ENCODE measurements at places on chromosomes 2 and 18. TPM values are rescaled to one million over a fixed set of nuclear protein-coding genes. Genes with fewer than 3 reads are reported as not detected.

- no peaks in the 10 kb centered on the region for H3K4me1 ChIP-seq
- no peaks in the 10 kb centered on the region for H3K27me3 ChIP-seq
- H3K36me3 ChIP-seq, result no peaks in the 10 kb centered on the region
- H3K27ac ChIP-seq, result no peak overlapping the region
Observed at GRCh38 chr2:106041150-106041549, 153.0 kb downstream of the UXS1 start.

DNA sequence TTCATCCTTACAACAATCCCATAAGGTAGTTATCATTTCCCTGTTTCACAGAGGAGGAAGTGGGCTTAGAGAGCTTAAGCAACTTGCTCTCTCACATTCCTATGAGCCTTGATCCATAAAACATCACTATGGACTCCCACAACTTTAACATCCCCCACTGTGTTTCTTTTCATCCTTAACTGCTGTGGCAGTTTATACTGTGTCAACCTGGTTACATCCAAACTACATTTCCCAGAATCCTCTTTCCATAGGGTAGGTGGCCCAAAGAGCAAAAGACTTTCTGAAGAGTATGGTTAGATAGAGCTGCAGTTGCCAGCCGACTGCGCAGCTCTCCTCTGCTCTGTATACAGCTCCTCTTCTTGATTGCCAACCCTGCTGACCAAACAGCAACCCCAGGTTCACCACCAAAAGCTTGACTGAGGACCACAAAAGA lies 22.5 kb downstream of the MAP3K2 start:
- no peak for DNase-seq
- peaks cover 8% of the 10 kb centered on the region for H3K4me1 ChIP-seq
- H3K4me3 ChIP-seq, result no peak overlapping the region
- no peaks in the 10 kb centered on the region for H3K27me3 ChIP-seq
- H3K27ac ChIP-seq, result no peak overlapping the region

The RAB6C gene
- not detected for total RNA-seq

GRCh38 chr18:30682672-30683071 lies 359.9 kb downstream of the DSC3 start:
- no peaks in the 10 kb centered on the region for H3K36me3 ChIP-seq
- H3K4me3 ChIP-seq, result no peak overlapping the region
- H3K27me3 ChIP-seq, result no peaks in the 10 kb centered on the region
- no peak overlapping the region for H3K27ac ChIP-seq

The MAP2 gene
- 25.2 TPM for total RNA-seq

The C2orf81 gene
- total RNA-seq, result 11.5 TPM

DNA sequence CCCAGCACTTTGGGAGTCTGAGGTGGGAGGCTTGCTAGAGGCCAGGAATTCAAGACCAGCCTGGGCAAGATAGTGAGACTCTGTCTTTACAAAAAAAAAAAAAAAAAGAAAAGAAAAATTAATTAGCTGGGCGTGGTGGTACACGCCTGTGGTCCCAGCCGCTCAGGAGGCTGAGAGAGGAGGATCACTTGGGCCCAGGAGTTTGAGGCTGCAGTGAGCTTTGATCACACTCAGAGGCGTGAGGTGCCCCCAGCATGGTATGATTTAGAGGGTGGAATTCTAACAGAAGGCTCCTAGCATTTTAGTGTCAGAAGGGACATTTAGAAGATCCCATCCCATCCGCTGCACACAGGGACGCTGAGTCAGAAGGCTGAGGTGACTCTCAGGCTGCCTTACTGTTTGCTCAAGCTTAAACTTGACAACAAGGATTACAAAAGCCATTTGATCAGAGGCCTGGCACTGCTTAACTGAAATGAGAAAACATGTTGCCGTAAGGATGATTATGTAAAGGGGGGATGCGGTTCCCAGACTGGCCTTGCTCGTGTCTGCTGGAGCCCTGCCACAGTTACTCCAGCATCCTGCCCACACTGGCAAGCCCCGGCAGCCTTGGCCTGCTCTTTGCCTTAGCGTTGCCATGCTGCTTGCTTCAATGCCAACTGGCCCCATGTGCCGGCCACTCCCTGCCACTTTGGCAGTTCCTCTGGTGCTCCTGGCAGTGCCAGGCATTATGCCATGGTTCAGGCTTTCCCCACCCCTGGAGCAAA lies 45.6 kb upstream of the SLC1A4 start:
- H3K27me3 ChIP-seq, result no peaks in the 10 kb centered on the region
- no peak overlapping the region for H3K27ac ChIP-seq
- H3K4me3 ChIP-seq, result no peak overlapping the region
- H3K4me1 ChIP-seq, result no peaks in the 10 kb centered on the region

- no peak for DNase-seq
- H3K4me1 ChIP-seq, result no peaks in the 10 kb centered on the region
- H3K27me3 ChIP-seq, result no peaks in the 10 kb centered on the region
- no peak overlapping the region for H3K27ac ChIP-seq
- H3K36me3 ChIP-seq, result no peaks in the 10 kb centered on the region
- H3K4me3 ChIP-seq, result no peak overlapping the region
Observed at GRCh38 chr2:40371525-40372282, 80.2 kb downstream of the SLC8A1 start.

DNA sequence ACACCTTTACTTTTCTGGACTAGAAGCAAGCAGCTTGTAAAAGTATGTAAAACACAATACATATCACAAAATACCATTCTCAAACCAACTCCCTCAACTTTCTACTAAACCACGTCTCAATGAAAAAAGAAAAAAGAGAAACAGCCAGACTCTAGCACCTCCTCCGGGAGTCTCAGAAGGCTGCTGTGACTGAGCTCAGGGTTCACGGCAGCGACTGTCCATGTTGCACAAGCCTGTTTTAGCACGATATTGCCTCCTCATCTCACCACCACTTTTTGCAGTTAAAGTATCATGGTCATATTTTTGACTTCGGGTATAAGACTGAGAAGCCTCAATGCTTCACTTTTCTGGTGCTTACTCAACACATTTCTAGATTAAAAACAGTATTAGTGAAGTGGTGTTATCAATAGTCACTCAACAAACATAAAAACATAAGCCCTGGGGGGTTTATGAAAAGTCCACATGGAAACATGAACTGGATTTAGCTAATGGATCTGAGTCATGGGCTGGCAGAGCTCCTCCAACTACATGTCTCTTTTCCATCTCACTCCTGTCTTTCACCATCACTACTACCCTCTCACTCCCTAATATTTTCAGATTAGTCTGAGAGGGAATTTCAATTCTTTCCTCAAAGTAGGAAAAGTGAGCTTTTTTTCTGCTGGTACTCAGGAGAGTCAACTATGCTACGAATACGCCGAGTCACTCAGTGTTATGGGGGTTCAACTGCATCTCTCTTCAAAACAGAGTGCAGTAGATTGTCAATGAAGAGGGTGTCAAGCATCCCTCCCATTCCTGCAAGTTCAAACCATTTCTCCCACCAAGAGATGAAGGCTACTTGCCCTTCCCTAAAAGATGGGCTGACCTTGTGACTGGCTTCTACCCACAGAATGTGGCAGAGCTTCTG lies 113.7 kb downstream of the OSR1 start:
- no peak overlapping the region for H3K27ac ChIP-seq
- no peak overlapping the region for H3K4me3 ChIP-seq
- no peaks in the 10 kb centered on the region for H3K36me3 ChIP-seq
- no peaks in the 10 kb centered on the region for H3K27me3 ChIP-seq

DNA sequence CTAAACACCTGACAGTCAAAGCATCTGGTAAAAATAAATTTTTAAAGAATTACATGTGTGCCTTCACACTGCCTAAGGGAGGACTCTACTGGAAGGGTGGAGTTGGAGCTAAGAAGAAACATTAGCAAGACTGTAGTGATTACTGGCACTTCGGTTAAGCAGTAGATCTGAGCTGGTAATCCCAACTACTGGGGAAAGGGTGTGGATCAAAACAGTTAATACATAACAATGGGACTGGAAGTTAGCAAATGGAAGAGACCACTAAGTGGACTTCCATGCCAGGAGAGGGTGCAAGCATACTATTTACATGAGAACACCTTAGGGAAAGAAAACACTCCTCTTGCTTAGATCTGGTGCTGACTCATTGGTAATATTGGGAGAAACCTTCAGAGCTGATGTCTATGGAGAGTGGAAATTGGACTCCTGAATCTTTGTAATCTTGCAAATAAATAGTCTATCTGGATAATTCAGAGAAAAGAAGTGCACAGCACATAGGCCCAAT lies 519.6 kb upstream of the LINC00305 start:
- no peak overlapping the region for H3K4me3 ChIP-seq
- no peak overlapping the region for H3K27ac ChIP-seq
- DNase-seq, result no peak
- H3K4me1 ChIP-seq, result no peaks in the 10 kb centered on the region
- H3K27me3 ChIP-seq, result no peaks in the 10 kb centered on the region

GRCh38 chr18:52536039-52536438 lies 196.0 kb downstream of the DCC start:
- no peak overlapping the region for H3K4me3 ChIP-seq
- H3K27me3 ChIP-seq, result no peaks in the 10 kb centered on the region
- no peak for DNase-seq
- no peaks in the 10 kb centered on the region for H3K4me1 ChIP-seq
- no peak overlapping the region for H3K27ac ChIP-seq
- no peaks in the 10 kb centered on the region for H3K36me3 ChIP-seq

- H3K27ac ChIP-seq, result no peak overlapping the region
- peaks cover 8% of the 10 kb centered on the region for H3K4me1 ChIP-seq
- H3K4me3 ChIP-seq, result no peak overlapping the region
- peak; percentile 37 for DNase-seq
- H3K27me3 ChIP-seq, result peaks cover 14% of the 10 kb centered on the region
Observed at GRCh38 chr2:20674974-20675679, 8.2 kb downstream of the GDF7 start.

The HRH4 gene
- total RNA-seq, result 0.15 TPM

DNA sequence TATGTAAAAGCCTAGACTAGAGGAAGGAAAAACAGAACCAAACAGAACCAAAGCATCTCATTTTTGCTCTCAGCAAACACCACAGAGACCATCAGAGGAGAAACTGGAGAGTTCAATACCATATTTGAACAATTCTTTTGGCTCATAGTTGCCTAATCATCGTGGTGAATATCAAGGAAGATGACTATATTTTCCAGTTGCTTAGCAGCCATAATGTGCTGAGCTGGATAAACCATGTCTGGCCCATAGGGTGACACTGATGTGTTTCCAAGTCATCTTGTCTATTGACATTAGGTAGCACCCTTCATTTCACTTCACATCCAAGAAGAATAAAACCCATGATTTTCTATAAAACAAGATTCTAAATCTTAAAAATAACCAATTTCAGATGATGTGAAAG lies 5.9 kb upstream of the XRCC5 start:
- no peak for DNase-seq
- H3K27ac ChIP-seq, result no peak overlapping the region
- no peak overlapping the region for H3K4me3 ChIP-seq
- no peaks in the 10 kb centered on the region for H3K27me3 ChIP-seq
- H3K36me3 ChIP-seq, result no peaks in the 10 kb centered on the region
- no peaks in the 10 kb centered on the region for H3K4me1 ChIP-seq

The FER1L5 gene
- 5.2 TPM for total RNA-seq

- H3K36me3 ChIP-seq, result no peaks in the 10 kb centered on the region
- no peak for DNase-seq
- H3K27me3 ChIP-seq, result no peaks in the 10 kb centered on the region
- H3K27ac ChIP-seq, result no peak within 1 kb of the TSS
Observed at GRCh38 chr2:27281855-27282559, at the start of gene TRIM54. TSS of gene TRIM54 (plus strand) at chr2:27282429. CDS start at chr2:27282732, 303 bp downstream.

DNA sequence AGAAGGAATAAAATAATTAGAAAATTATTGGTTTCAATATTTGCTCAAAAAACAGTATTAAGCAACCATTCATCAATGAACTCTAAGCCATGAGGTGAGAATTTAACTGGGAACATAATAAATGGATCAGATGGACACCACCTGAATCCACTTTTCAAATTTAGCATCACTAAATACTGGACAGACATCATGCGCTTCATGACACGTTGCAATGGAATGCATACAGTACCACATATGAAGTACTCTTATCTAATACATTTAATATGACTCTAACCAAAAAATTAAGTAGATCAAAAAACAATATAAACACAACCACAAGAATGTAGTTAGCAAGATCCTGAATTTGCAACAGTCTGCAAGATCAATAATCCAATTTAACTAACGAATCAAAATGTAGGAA lies 76.6 kb downstream of the COBLL1 start:
- H3K27ac ChIP-seq, result no peak overlapping the region
- no peaks in the 10 kb centered on the region for H3K27me3 ChIP-seq
- H3K4me1 ChIP-seq, result peaks cover 5% of the 10 kb centered on the region
- no peak overlapping the region for H3K4me3 ChIP-seq
- DNase-seq, result no peak
- no peaks in the 10 kb centered on the region for H3K36me3 ChIP-seq

The PDE11A gene
- 0.03 TPM for total RNA-seq

DNA sequence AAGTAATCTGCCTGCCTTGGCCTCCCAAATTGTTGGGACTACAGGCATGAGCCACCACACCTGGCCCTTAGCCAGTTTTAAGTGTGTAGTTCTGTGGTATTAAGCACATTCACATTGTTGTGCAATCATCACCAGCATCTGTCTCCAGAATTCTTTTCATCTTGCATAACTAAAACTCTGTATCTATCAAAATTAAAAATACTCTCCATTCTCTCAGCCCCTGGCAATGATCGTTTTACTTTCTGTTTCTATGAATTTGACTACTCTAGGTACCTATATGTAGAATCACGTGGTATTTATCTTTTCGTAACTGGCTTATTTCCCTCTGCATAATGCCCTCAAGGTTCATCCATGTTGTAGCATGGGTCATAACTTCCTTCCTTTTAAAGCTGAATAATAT lies 45.5 kb upstream of the CAVIN2 start:
- no peaks in the 10 kb centered on the region for H3K27me3 ChIP-seq
- H3K4me1 ChIP-seq, result no peaks in the 10 kb centered on the region
- H3K27ac ChIP-seq, result no peak overlapping the region
- no peaks in the 10 kb centered on the region for H3K36me3 ChIP-seq
- no peak overlapping the region for H3K4me3 ChIP-seq
- DNase-seq, result no peak

GRCh38 chr18:32629981-32630700 lies 142.7 kb downstream of the KLHL14 start:
- H3K27ac ChIP-seq, result no peak overlapping the region
- H3K36me3 ChIP-seq, result no peaks in the 10 kb centered on the region

The GPR35 gene
- 8.3 TPM for total RNA-seq

The SERPINB13 gene
- not detected for total RNA-seq

- no peaks in the 10 kb centered on the region for H3K36me3 ChIP-seq
- no peak for DNase-seq
- no peak overlapping the region for H3K4me3 ChIP-seq
- no peak overlapping the region for H3K27ac ChIP-seq
Observed at GRCh38 chr2:75356865-75357264, 157.5 kb upstream of the TACR1 start.

The GLI2 gene
- 0.61 TPM for total RNA-seq

- H3K4me3 ChIP-seq, result peak within 1 kb of the TSS; percentile 64
- H3K36me3 ChIP-seq, result no peaks in the 10 kb centered on the region
- H3K27me3 ChIP-seq, result no peaks in the 10 kb centered on the region
- H3K27ac ChIP-seq, result peak within 1 kb of the TSS; percentile 74
Observed at GRCh38 chr18:36187193-36187825, at the start of gene MOCOS. TSS of gene MOCOS (plus strand) at chr18:36187497. CDS start at chr18:36187540, 43 bp downstream.

DNA sequence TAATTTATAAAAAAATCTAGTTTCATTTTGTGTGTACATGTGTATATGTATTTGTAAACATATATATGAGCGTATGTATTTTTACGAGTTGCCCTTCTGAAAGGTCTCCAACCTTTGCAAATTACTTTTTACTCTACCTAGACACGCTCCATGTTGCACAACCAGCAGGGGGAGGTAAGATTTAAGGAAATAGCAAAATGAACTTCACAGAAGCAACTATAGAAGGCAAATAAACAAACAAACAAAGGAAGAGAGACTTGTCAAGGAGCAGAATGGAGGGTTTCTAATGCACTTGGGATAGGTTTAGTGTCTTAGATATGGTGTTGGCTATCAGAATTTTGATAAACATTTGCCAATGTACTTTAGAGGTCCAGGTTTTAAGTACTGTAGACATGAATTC lies 820.5 kb upstream of the POU3F3 start:
- no peak for DNase-seq
- no peak overlapping the region for H3K27ac ChIP-seq
- no peaks in the 10 kb centered on the region for H3K36me3 ChIP-seq
- no peaks in the 10 kb centered on the region for H3K4me1 ChIP-seq
- no peaks in the 10 kb centered on the region for H3K27me3 ChIP-seq
